ENCODE measurements at places on chromosomes 6 and 20. TPM values are rescaled to one million over a fixed set of nuclear protein-coding genes. Genes with fewer than 3 reads are reported as not detected.

The GMEB2 gene
- 12.8 TPM for total RNA-seq

The GSTA3 gene
- total RNA-seq = not detected

The MAFB gene
- total RNA-seq = 4.6 TPM

The TREM1 gene
- not detected for total RNA-seq

The VIP gene
- not detected for total RNA-seq

The C6orf120 gene
- total RNA-seq = 29.7 TPM

The PPP1R18 gene
- 175 TPM for total RNA-seq

The SLCO4A1 gene
- 26.5 TPM for total RNA-seq

The NRN1 gene
- total RNA-seq = 48.5 TPM

The C20orf204 gene
- total RNA-seq = 3.9 TPM

The NTSR1 gene
- 4.0 TPM for total RNA-seq

The FAM83C gene
- total RNA-seq = not detected

The SYCP2 gene
- 0.69 TPM for total RNA-seq

The NHLRC1 gene
- total RNA-seq = 0.17 TPM

The TCP1 gene
- total RNA-seq = 254 TPM

The SMPD2 gene
- 6.4 TPM for total RNA-seq

The GHRH gene
- not detected for total RNA-seq

The MEI4 gene
- total RNA-seq = 0.86 TPM

The GJA10 gene
- total RNA-seq = not detected

The BAG2 gene
- total RNA-seq = 1.2 TPM

The DHX35 gene
- total RNA-seq = 12.0 TPM

The SNAI1 gene
- total RNA-seq = 3.9 TPM

The PRDM13 gene
- 13.9 TPM for total RNA-seq

The CDH4 gene
- total RNA-seq = 1.2 TPM

The GNRH2 gene
- total RNA-seq = 1.2 TPM

The SRMS gene
- not detected for total RNA-seq

The VGLL2 gene
- not detected for total RNA-seq

The MYCT1 gene
- total RNA-seq = not detected

The HSPA12B gene
- 0.44 TPM for total RNA-seq

The WFDC12 gene
- not detected for total RNA-seq

The MYH7B gene
- total RNA-seq = 1.5 TPM

The ULBP1 gene
- total RNA-seq = 9.3 TPM

The TM9SF4 gene
- 106 TPM for total RNA-seq

The MLN gene
- not detected for total RNA-seq

The TRIM38 gene
- 0.05 TPM for total RNA-seq

The OOEP gene
- not detected for total RNA-seq

The NRM gene
- total RNA-seq = 52.2 TPM

The RBPJL gene
- not detected for total RNA-seq

The SEL1L2 gene
- total RNA-seq = not detected

The GTSF1L gene
- total RNA-seq = not detected
